ENCODE measurements at places on chromosomes 3 and 15.

GRCh38 chr3:190485830-190486532 is 27.9 kb upstream of the IL1RAP start:
- DNase-seq: no peak

- DNase-seq: no peak
Measured at GRCh38 chr15:98289747-98290146, 329.2 kb downstream of the ARRDC4 start.

DNA sequence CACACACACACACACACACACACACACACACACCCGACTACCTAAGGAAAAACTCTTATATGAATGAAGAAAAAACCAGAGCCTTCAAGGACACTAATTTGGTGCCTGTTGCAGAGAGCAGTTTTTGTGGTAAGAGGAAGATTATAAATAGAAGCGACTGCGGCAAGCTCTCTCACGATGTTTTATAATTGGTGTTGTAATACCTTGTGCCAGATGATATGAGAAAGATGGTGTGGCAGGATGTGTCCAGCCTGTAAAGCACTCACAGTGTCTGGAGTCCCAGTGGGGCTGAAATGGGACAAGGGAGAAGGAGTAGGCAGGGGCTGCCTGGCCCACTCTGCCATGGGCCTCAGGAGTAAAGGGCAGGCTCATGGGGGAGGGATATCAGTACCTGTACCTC is 839.9 kb downstream of the AGBL1 start:
- no peak for DNase-seq

- DNase-seq: no peak
Measured at GRCh38 chr3:119723022-119723421, 20.2 kb downstream of the CFAP91 start.

DNA sequence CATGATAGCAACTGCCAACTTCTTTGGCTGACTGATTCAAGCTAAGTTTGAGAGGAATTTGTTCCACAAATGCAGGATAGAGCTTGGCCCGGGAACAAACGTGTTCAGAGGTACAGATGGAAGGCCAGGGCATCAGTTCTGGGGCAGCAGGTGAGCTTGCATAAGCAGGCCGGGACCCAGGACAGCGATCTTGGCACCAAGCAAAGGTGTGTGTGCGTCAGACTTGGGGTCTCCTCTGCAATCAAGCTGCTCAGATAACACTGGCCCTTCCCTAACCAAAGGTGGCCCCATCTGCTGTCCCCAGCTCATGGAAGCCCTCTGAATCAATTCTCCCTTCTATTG is 155.6 kb downstream of the MEGF11 start:
- no peak for DNase-seq

GRCh38 chr3:39748002-39748401 is 61.4 kb upstream of the MYRIP start:
- no peak for DNase-seq

GRCh38 chr3:59106085-59106648 is 56.3 kb upstream of the CFAP20DC start:
- DNase-seq: peak; percentile 30

- DNase-seq: no peak
Measured at GRCh38 chr3:7760718-7761117, 740.9 kb upstream of the LMCD1 start.

DNA sequence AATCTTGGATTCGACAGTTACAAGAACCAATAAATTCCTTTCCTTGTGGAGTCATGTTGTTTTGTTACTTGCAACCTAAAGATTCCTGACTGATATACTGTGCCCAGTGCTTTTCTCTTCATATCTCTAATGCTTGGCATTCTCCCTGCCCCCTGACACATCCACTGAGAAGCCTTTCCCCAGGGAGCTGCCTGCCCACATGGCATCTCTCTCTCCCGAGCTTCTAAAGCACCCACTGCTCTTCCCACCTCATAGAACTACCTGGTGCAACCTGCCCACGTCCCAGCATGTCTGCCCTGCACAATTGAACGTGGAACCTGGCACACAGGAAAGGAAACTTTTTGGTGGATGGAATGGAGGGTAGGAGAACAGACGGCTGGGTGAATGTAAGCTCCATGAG is 6.8 kb downstream of the CYP8B1 start:
- no peak for DNase-seq

DNA sequence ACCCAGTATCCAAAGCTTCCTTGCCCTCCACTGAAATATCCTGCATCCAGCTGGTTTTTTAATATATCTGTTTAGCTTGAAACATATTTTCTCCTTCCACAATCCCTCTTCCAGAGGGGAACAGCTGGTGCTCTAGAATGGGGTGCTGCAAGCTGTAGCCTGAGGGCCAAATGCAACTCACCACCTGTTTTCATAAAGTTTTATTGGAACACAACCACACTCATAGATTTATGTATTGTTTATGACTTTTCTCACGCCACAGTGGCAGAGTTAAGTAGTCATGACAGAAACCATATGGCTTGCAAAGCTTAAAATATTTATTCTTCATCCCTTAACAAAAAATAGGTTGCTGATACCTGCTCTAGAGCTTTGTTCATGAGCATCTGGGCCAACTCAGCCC is 298.7 kb downstream of the CLSTN2 start:
- DNase-seq: no peak

DNA sequence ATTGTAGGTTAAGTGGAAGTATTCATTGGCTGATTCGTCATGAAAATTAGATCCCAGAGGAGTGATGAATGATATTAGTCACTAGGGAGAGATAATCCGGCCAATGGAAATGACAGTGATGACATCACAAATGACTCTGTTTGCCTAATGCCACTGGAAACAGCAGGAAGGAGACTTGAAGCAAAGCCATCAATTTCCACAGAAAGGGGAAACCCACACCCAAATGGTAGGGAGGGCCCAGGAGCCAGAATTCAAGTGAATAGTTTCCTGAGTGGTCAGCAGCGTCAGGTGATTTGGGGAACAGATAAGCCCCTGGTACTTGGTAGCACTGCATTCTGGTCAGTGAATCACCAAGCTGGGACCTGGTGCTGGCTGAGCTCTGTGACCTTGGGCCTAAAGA is 3.3 kb upstream of the ADAMTS9 start:
- peak; percentile 13 for DNase-seq

GRCh38 chr3:112822064-112823055 is 24.3 kb downstream of the CD200R1L start:
- DNase-seq: no peak

GRCh38 chr15:89299896-89300295 is 34.7 kb downstream of the POLG start:
- DNase-seq: peak; percentile 34
